SW 1271 (cell line): ENCODE measurements at places on chromosomes 7 and 10.

DNA sequence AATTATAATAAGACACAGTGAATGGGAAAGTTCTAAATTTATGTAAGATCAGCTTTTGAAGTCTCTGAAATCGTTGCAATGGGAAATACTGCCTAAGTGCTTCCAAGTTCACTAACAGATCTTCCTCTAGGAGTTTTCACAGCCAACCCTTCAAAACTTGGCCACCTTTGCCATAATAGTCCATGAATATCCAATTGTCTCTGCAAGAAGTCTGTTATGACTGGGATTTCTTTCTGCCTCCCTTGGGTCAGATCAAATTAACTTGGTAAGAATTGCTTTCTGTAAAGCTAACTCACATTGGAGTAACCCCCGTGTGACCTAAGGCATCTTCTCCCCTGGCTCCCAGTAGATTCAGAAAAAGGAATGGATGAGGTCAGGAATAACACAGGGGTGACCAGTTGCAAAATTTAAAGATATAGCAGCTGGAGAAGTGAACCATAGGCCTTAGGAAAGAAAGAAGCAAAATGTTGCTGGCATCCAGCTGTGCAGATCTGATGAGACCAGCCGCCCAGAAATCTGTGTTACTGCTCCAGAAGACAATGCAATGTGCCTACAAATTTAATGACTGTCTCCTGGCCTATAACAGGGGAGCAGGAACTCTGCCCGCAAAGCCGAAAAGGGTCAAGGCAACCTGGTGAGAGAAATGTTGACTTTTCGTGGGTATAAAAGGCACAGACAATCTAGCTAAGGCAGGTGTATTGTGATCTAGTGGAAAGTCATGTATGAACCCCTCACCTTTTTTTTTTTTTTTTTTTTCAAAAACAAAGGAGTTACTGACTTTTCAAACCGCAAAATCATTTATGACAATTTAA, 7.5 kb upstream of the OPTN start:
- DNase-seq = no peak

GRCh38 chr7:138967159-138967558, 14.0 kb downstream of the KIAA1549 start:
- no peak for DNase-seq

GRCh38 chr7:14717816-14718215, 184.7 kb downstream of the DGKB start:
- no peak for DNase-seq

- no peak for DNase-seq
These were observed 6.5 kb upstream of the WDR86 start for GRCh38 chr7:151416112-151416940.

DNA sequence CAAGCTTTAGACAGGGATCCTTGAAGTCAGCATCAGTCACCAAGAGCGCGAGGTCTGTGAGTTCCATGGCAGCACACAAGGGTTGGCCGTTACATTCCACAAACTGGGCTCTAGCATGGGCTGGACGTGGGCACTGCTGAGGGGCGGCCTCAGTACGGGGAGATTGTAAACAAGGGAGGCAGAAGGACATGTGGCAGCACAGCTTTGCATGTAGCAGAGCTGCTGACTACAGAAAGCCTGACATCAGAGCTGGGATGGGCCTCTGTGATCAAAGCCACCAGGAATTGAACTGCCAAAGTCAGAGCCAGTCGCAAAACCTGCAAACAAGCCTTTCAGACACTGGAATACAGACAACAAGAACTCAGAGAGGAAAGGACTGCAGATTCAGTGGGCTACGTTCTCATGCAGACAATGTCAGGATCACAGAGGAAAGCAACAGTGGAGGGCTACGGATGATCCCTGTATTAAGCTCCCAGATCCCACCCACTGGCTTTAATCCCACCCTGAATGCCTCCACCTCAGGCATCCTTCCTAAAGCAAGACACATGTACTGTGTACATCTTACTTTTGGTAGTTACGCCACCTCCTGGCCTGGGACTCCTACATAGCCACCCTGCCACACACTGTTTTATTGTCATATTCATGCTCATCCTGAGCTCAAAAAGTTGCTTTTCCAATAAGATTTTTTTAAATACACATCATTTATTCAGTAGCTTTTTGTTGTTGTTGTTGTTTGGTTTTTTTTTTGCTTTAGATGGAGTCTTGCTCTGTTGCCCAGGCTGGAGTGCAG, 291.1 kb upstream of the IMMP2L start:
- DNase-seq = no peak

DNA sequence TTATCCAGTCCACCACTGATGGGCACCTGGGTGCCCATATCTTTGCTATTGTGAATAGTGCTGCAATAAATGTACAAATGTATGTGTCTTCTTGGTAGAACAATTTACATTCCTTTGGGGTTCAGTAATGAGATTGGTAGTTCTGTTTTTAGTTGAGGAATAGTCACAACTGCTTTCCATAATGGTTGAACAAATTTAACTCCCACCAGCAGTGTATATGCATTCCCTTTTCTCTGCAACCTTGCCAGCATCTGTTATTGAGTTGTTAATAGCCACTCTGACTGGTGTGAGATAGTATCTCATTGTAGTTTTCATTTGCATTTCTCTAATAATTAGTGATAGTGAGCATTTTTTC, 27.8 kb downstream of the COA1 start:
- no peak for DNase-seq

- no peak for DNase-seq
These were observed 161.0 kb downstream of the HERPUD2 start for GRCh38 chr7:35533902-35534301.

- DNase-seq = no peak
These were observed 13.5 kb downstream of the CRTAC1 start for GRCh38 chr10:98016772-98017475.

- DNase-seq = no peak
These were observed 157.3 kb downstream of the NOC3L start for GRCh38 chr10:94205396-94205831.

GRCh38 chr10:62946278-62946677, 130.1 kb upstream of the EGR2 start:
- DNase-seq = no peak

- DNase-seq = no peak
These were observed 421 bp downstream of the SMURF1 start for GRCh38 chr7:99143521-99143852.

- DNase-seq = no peak
These were observed 5.1 kb downstream of the HABP2 start for GRCh38 chr10:113557903-113558321.

DNA sequence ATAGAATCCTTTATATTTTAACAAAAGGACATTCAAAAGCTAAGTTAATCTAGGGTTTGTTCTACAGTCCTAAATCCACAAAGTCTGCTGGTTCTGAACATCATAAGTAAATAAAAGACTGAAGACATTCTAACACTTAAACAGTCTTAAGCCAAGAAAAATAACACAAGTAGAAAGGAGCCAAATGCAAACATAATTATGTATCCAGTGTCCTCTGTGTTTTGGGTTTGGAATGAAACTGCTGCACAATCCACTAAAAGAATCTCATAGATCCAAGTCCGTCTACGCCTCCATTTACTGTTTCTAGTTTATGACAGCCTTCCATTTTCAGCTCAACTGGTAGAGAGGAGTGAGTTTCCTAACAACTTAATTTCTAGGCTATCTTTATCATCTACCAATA, 623.6 kb upstream of the FZD8 start:
- no peak for DNase-seq

GRCh38 chr10:49364747-49365146, 31.1 kb downstream of the DRGX start:
- no peak for DNase-seq

GRCh38 chr10:50211670-50212069, 39.6 kb downstream of the ASAH2 start:
- DNase-seq = no peak

DNA sequence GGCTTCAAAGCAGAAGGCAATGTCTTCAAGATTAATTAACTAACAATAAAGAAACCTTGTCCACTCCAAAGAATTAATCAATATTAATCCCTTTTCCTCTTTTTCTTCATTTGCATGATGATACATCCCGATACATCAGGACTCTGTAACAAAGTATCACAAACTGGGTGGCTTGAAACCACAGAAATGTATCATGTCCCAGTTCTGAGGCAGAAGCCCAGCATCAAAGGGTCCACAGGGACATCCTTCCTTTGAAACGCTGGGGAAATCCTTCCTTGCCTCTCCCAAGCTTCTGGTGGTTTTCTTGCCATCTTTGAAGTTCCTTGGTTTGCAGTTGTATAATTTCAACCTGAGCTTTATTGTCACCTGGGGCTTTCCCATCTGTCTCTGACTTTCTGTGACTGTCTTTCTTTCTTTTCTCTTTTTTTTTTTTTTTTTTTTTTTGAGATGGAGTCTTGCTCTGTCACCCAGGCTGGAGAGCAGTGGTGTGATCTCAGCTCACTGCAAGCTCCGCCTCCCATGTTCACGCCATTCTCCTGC, 210.2 kb upstream of the ADARB2 start:
- DNase-seq = no peak

DNA sequence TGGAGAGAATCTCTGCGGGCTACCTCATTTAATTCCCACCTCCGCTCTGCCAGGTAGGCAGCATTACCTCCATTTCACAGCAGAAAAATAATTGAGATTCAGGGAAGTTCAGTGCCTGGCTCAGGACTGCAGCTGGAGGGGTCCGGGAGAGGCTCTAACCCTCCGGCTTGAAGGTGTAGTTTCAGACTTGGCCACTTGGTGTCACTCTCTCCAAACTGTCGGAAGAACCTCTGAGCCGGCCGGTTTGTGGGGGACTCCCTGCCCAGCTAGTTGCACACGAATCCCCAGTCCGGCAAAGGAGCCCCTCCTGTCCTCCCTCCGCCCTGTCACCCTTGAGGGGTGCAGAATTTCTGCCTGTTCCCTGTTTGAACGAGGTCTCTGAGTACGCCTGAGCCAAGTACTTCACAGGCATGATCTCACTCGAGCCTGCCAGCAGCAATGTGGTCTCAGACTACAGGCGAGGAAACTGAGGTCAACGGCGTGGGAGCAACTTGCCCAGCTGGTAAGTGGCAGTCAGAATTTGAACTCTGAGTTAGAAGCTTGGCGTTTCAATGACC, 144.7 kb upstream of the ZNF716 start:
- DNase-seq = no peak

DNA sequence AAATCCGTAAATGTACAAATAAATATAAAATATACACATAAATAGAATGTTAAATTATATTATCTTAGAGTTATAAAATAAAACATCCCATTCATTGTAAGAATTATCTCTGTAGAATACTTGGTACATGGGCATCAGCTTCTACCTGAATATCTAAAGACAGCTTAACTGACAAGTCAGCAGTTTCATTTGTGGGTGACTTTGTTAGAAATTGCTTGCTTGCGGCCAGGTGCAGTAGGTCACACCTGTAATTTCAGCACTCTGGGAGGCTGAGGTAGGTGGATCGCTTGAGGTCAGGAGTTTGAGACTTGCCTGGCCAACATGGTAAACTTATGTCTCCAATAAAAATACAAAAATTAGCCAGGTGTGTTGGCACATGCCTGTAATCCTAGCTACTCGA, 14.6 kb downstream of the PCGF6 start:
- DNase-seq = no peak

GRCh38 chr7:25517906-25518305, 289.6 kb upstream of the NPVF start:
- DNase-seq = no peak

- DNase-seq = no peak
These were observed 218.3 kb upstream of the AKR1E2 start for GRCh38 chr10:4607681-4608080.

- DNase-seq = no peak
These were observed 63.0 kb upstream of the MGMT start for GRCh38 chr10:129404091-129404490.
